ENCODE measurements at places on chromosomes 3 and 15.

- DNase-seq: no peak
Measured at GRCh38 chr3:158732856-158733200, 571 bp upstream of the RARRES1 start.

- DNase-seq: no peak
Measured at GRCh38 chr3:16298891-16299290, 33.9 kb downstream of the OXNAD1 start.

DNA sequence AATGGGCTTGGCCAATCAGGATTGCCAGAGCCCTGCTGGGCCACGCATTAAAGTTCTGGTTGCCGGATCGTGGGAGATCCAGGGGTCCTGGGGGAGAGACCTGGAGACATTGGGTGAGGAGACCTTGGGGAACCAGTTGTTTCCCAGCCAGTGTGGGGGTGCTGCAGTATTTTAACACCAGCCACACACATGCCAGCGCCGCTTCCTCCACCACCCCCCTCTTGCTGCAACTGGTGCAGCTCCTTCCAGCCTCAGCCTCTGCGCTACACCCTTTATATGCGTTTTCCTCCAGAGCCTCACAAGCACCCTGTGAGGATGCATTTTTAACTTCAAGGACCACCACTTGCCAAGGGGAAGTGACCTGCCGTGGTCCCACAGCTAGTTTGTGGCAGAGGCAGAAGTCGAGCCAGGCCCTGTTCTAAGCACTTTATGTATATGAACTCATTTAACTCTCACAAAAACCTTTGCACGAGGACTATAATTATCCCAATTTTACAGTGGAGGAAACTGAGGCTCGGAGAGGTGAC is 29.4 kb upstream of the GRIP2 start:
- no peak for DNase-seq

- DNase-seq: no peak
Measured at GRCh38 chr3:74651885-74652284, 37.4 kb upstream of the CNTN3 start.

GRCh38 chr15:39587731-39588530 is 7.1 kb downstream of the THBS1 start:
- DNase-seq: no peak
